ENCODE measurements at places on chromosomes 7 and 10.

GRCh38 chr7:7965301-7965700 lies 3.3 kb upstream of the GLCCI1 start:
- DNase-seq = no peak

DNA sequence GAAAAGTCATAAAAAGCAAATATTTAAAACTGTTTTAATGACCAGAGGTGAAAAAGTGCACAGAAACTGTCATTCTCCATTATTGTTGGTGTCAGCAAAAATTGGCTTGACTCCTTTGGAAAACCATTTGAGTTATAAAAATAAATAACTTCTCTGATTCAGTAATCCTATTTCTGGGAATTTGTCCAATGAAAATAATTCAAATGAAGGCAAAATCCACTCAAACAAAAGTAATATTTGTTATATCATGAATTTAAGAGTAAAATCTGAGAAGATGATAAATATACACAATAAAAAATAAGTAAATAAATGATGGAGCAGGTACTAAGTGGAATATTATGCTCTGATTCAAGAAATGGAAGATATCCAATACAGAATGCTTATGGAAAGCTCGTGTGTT lies 326.6 kb upstream of the KLF6 start:
- no peak for DNase-seq

GRCh38 chr7:35801392-35802101 lies 690 bp downstream of the SEPTIN7 start:
- peak; percentile 73 for DNase-seq

- DNase-seq = no peak
Measured at GRCh38 chr10:48231699-48232315, 42.7 kb downstream of the FRMPD2 start.

DNA sequence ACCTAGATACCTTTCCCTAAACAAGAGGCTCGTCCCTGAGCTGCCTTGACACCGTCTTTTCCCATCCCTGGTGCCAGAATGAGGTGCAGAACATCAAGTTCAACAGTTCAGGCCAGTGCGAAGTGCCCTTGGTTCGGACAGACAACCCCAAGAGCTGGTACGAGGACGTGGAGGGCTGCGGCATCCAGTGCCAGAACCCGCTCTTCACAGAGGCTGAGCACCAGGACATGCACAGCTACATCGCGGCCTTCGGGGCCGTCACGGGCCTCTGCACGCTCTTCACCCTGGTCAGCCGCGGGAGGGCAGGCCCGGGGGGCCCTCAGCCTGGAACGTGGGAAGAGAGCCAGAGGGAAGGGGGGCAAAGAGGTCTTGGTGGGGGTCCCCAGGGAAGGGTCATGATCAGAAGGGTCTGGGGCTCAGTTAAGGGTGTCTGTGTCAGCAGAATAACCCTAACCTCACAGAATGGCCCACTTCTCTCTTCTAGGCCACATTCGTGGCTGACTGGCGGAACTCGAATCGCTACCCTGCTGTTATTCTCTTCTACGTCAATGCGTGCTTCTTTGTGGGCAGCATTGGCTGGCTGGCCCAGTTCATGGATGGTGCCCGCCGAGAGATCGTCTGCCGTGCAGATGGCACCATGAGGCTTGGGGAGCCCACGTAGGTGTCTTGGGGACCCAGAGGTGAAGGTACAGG lies 16.8 kb downstream of the SMO start:
- DNase-seq = no peak

DNA sequence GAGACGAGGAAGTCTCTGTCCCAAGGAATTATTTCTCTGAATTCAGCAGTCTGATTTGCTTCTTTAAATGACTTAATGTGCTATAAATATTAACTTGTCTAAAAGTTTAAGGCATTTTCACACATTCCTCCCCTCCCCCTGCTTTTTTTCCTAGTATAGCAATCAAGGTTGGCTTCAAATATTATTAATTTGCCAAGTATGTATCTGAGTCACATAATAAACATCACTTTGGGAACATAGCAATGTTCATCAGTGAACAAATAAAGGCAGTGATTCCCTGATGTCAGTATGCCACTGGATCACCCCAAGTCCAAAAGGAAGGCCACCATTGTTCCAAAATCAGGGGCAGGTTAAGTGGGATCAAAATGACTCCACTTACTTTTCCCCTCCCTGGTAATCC lies 40.5 kb downstream of the PDE6C start:
- DNase-seq = no peak

GRCh38 chr10:58109731-58110130 lies 158.0 kb downstream of the IPMK start:
- no peak for DNase-seq

DNA sequence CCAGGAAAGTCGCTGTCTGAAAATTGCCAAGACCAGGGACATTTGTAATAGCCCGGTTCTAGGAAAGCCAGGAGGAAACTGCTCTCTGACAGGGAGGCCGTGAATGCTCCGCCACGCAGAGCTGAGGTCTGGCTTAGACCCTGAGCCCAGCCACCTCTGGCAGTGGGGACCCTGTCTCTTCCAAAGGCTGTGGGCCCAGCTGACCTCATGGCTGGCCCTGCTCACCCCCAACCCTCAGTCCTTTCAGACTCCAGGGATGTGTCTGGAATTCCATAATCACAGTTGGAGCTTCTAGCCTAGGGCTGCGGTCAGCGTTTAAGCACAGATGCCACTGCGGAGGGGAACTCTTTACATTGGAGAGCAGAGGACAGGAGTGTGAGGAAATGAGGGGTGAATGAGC lies 6.6 kb upstream of the VIPR2 start:
- DNase-seq = no peak

DNA sequence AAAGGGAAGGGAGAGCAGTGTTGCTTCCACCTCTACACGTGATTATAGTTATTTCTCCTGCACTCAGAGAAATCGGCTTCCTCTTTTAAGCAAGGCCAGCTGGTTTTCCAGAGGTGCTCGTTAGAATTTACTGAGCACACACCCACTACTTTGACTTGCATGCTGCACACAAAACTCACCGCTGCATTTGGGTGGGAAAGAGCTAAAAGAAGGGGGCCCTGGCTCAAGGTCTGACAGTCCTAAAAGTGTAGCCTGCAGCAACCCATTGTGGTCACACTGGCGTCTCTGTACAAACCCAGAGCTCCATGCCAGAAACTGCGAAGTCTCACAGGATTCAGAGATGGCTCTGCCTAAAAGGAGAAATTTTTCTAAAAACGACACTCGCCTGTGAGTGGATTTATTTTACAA lies 133.7 kb downstream of the SLC25A13 start:
- peak; percentile 83 for DNase-seq

- DNase-seq = no peak
Measured at GRCh38 chr7:155653803-155654202, 9.3 kb downstream of the RBM33 start.

DNA sequence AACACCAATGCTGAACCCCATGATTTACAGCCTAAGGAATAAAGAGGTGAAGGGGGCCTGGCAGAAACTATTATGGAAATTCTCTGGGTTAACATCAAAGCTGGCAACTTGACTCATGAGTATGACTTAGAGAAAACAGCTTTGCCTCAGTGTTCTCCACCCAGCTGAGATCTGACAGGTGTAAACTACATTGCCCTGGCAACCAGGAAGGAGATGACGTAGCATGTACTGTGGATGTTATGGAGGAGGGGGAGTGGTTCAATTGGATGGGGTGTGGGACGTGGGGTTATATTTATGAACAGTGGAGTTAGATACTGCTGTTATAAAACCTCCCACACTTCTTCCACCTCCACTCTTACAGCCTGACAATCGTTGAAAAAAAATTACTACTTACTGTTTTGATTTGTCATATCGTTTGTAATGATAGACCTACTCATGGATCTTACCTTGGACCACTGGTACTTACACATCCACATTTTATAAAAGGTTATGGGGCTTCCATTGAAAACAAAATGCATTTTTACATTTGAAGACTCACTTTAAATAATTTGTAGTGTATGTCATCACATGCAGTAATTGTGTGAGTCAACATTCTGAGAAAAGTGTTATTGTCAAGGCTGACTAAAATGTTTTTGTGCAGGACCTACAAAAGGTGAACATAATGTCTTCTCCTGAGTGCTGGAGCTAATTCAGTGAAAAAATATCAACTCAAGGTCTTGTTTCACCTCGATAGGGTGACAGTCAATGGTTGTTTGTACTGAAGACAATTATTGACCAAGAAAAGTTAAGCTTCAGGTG lies 6.4 kb downstream of the OR2F1 start:
- DNase-seq = no peak

- no peak for DNase-seq
Measured at GRCh38 chr7:145394126-145394525, 558.3 kb upstream of the TPK1 start.

GRCh38 chr10:128774979-128775378 lies 648.8 kb upstream of the MKI67 start:
- DNase-seq = no peak

DNA sequence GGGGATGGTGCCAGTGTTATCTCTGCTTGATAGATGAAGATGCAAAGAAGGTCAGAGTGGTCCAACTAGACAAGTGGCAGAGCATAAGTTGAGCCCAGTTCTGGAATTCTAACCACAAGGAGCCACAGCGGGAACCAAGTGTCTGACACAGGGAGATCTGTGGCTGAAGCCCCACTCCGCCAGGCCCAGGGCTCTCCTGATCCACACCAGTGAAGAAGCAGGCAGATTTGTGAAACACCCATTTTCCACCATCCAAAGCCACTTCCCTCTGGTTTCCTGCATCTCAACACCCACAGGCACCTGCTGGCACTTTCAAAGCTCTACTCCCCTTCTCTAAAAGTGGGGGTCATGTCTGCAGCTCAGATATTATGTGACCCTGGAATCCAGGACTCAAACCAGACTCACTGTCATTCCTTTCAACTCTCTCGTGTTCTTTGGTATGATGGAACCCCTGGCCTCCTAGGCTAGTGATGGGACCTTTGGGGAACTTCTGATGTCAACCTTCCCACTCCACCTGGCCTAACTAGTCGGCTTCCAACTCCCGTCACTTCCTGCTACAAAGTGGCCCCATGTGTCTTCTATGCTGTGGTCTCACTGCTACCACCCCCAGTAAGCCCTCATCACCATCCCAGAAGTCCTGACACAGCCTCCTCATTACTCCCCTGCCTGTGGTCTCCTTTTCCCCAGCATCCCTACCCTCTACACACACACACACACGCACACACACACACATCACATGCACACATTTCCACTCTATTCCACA lies 177.6 kb downstream of the GRID1 start:
- DNase-seq = no peak

DNA sequence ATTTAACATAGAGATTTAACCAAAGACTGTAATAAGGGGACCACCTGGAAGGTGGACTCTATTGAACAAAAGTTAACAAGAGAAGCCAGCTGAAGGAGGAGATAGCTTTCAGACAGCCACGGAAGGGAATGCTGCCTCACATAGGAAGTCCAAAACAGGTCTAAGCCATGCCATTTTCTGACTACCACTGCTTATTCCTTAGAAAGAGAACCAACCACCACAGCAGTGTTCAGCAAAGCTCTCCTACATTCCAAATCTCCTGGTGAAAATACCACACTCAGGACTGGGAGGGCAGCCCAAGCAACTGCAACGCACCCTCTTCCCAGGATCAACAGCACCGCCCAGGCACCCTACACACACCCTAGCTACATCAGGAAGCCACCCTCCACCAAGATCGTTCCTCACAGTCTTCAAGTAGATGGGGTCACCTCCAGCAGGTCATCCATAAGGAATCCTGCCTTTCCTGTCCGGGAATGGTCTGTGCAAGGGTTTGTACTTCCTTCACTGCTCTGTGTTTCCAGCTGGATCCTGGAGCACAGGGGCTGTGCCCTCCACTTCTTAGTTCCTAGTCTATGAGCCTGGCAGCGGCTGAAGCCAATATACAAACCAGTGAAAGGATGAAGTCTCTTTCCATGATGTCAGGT lies 2.5 kb downstream of the KIAA1549 start:
- no peak for DNase-seq

DNA sequence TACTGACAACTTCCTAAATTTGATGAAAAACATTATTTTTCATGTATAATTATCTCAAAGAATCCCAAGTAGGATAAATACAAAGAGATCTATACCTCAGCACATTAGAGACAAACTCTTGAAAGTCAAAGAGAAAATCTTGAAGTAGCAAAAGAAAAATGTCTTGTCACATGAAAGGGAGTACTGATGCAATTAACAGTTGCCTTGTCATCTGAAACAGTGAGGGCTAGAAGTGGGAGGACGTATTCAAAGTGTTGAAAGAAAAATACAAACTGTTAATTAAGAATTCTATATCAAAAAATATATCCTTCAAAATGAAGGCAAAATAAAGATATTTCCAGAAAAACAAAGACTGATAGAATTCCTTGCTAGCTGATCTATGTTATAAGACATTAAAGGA lies 35.5 kb upstream of the ARHGAP22 start:
- DNase-seq = no peak

GRCh38 chr7:13420726-13421125 lies 568.7 kb downstream of the ETV1 start:
- DNase-seq = no peak

DNA sequence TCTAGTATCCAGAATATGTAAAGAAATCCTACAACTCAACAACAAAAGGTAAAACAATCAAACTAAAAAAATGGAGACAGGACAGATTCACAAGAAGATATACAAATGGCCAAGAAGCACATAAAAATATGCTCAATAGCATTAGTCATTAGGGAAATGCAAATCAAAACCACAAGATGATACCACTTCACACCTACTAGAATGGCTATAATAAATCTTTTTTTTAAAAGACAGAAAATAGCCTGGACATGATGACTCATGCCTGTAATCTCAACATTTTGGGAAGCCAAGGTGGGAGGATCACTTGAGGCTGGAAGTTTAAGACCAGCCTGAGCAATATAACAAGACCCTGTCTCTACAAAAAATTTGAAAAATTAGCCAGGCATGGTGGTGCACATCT lies 27.9 kb upstream of the CHCHD3 start:
- no peak for DNase-seq

DNA sequence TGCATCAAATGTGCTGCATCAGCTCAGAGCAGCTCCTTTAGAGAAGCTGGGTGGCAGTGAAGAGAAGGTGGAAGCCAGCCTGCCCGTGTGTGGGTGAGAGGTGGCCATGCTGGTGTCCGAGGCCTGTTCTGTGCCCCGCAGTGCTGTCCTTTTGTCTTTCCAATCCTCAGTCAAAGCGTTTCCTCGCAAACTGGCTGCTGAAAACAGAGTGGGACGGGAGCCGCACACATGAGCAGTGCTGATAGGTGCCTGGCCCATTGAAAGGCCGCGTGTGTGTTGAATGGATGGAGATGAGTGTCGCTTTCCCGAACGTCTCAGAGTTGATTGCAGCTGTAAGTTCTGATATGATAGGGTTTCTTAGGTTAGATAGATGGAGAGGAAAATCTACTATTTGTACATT lies 39.3 kb downstream of the WDR37 start:
- DNase-seq = no peak

DNA sequence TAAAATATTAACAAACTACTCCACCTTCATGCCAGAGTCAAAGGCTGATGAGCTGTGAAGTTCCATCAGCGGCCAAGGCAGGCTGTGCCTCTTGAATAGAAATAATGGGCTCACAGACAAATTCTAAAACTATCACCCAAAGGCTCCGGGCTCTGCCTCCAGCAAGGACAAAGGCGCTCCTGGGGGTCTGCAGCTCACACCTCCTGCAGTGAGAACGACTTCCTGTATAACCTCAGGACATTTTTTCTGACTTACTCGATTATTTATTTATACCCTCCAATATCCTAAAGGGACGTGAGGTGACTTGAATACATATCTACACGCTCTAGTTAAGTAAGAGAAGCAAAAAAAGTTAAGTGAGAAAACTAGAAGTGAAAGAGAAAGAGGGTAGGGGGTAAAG lies 500.7 kb downstream of the CCSER2 start:
- DNase-seq = no peak

Data from NCI-H2081 (cell line).